SJCRH30 (cell line): ENCODE measurements at places on chromosomes 7 and 10. TPM values are rescaled to one million over a fixed set of nuclear protein-coding genes. Genes with fewer than 3 reads are reported as not detected.

DNA sequence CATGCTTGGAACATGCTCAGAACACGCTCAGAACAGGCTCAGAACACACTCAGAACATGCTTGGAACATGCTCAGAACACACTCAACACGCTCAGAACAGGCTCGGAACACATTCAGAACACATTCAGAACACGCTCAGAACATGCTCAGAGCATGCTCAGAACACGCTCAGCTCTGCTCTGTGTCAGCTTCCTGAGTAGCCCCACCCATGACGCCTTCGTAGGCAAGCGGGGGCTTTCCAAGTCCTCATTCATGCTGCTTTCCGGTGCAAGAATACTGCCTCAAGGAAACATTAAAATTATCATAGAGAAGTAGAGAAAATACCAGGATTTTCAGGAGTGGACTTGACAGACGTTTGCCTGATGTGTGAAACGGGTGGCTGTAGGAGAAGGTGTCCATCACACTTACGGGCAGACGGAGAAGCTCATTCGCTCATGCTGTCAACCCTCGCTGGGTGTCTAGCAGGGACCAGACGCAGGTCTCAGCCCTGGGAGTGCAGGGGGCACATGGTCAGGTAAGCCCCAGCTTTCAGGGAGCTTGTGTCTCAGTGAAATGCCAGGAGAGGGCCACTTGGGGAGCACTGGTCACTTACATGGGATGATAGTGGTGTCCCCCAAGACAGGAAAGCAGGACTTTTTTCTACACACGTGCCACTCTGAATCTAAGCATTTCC lies 24.7 kb downstream of the EN2 start:
- DNase-seq = no peak

DNA sequence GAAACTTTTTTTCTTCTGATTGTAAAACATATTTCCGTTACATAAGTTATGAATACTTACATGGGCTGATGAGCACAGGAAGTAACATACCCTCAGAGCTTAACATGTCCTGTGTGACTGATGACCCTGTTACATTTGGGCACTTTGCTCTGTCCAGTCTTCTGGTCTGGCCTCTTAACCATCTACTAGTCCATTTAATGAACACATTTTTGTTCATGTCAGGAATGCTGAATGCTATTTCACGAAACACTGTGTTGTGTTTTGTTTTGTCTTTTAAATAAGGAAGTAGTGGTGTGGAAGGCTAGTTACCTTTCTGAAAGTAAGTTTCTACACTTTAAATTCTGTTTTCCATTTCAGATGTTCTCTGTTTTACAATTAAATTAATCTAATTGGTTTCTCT lies 77.7 kb downstream of the RBM33 start:
- no peak for DNase-seq

DNA sequence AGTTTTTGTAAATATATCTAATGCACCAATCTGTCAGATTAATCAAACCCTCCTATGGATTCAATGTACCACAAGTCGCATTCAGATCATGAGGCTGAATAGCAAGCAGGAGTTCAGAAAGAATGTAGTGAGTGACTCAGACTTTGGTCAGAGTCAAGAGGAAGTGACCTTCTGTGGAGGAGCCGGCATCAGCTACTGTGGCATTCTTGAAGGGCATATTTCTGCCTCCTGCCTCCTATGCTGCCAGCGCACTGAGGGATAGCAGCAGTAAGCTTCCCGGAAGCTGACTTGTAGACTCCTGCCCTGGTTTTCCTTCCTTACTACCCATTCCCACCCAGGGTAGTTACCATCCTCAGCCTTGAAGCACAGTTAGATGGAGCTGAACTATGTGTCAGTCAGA lies 867.5 kb downstream of the NRG3 start:
- no peak for DNase-seq

- peak; percentile 14 for DNase-seq
Measured at GRCh38 chr10:124724279-124725027, 19.7 kb downstream of the FAM53B start.

- DNase-seq = no peak
Measured at GRCh38 chr10:71817831-71818655, 33.0 kb downstream of the PSAP start.

Gene H2BK1
- total RNA-seq = not detected in 2 replicates

DNA sequence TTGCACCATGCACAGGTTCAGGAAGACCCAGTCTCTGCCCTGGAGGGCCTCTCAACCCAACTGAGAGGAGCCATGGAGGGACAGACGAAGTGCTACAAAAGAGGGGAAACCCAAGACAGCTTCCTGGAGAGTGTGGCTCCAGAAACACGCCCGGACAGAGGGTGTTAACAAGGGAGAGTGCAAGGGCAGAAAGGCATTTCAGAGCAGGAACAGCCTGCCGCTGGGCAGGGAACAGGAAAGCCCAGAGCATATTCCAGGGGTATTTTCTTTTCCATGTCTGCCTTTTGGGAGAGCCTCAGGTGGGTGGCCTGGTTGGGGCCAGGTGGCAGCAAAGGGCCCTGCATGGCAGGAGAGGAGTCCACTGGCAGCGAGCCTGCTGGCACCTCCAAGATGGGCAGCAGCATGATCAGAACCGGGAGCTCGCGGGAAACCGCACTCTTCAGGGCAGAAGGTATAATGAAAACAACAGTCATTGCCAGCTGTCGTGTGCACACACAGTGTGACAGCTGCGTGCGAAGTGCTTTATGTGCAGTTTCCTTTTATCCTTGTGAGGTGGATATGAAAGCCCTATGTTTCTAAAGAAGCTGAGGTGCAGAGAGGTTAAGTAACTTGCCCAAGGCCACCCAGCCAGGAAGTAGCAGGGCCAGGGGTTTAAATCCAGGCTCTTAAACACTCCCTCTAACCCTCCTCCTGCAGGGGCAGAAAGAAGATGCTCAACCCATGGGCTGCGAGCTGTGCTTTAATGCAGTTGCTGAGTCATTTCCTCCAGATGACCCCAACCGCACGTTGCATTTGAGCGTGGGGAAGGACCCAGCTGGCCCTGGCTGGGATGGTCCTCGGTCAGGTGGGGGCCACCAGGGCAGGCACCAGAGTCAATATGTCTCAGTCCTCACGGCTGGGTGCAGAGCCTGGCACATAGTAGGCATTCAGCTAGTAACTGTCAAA lies 128.6 kb downstream of the OAT start:
- DNase-seq = peak; percentile 76

GRCh38 chr10:115989621-115990020 lies 283.4 kb downstream of the GFRA1 start:
- no peak for DNase-seq

- peak; percentile 59 for DNase-seq
Measured at GRCh38 chr10:51422311-51423120, 276.9 kb downstream of the CSTF2T start.

Gene NRAP
- not detected in 2 replicates for total RNA-seq

GRCh38 chr7:111564078-111564477 lies 1.8 kb upstream of the IMMP2L start:
- DNase-seq = no peak

- no peak for DNase-seq
Measured at GRCh38 chr7:17488829-17489228, 190.4 kb downstream of the AHR start.

Gene CRTAC1
- total RNA-seq = not detected in 2 replicates
